ENCODE measurements at places on chromosomes 13 and 19. TPM values are rescaled to one million over a fixed set of nuclear protein-coding genes. Genes with fewer than 3 reads are reported as not detected.

Gene TRPM4
- total RNA-seq: 18.2 TPM

DNA sequence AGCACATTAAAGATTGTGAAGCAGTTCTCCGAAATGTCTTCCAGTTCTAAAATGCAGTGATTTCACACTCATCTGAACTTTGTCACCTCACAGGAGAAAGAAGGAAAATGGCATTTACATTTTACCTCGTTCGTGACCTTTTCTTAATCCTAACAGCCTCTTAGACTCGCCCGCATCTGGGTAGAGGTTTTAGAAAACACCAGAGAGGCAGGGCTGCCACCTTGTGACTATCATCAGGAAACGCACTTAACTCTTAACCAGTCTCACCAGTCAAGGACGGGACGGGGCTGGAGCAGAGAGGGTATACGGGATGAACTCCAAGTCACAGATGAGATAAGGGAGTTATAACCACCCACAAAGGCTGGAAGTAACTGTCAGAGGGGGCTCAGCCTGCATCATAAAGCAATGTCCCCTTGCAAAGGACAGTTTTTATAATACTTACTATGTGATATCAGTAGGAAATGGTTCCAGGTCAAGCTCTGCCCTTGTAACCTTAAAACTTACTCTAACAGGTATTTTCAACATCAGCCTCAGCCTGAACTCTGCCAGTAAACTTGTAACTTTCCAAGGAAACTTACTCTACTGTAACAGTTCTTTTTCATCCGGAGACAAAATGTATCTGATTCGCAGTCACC lies 8.6 kb upstream of the CEACAM6 start:
- peak; percentile 5 for DNase-seq

DNA sequence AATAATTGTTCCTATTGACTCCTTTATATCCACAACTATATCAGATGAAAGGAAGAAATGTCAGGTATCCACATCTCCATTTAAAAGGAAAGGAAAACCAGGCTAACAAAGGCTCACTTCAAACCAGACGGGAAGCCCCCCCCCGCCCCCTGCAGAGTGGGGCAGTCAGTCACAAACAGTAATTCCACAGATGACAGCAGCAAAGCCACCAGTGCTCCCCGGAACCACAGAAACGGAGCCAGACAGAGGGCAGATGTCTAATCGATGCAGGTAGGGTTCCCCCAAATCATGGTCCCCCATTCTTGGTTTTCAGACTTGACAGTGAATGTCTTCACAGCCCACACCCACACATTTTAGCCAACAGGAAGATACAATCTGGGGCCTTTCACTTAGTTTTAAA lies 100.8 kb downstream of the STK24 start:
- peak; percentile 39 for DNase-seq

Gene MIR17HG
- 5.9 TPM for total RNA-seq

Gene NCAN
- total RNA-seq: under 0.01 TPM

Measured in dermis microvascular lymphatic vessel endothelial cell (primary cell).